Fibroblast of mammary gland (primary cell): ENCODE measurements at places on chromosomes 3 and 15.

- DNase-seq, result peak; percentile 89
Observed at GRCh38 chr3:185537369-185537970, 14.9 kb downstream of the LIPH start.

GRCh38 chr3:113104357-113105092 lies 106.8 kb upstream of the BOC start:
- no peak for DNase-seq

DNA sequence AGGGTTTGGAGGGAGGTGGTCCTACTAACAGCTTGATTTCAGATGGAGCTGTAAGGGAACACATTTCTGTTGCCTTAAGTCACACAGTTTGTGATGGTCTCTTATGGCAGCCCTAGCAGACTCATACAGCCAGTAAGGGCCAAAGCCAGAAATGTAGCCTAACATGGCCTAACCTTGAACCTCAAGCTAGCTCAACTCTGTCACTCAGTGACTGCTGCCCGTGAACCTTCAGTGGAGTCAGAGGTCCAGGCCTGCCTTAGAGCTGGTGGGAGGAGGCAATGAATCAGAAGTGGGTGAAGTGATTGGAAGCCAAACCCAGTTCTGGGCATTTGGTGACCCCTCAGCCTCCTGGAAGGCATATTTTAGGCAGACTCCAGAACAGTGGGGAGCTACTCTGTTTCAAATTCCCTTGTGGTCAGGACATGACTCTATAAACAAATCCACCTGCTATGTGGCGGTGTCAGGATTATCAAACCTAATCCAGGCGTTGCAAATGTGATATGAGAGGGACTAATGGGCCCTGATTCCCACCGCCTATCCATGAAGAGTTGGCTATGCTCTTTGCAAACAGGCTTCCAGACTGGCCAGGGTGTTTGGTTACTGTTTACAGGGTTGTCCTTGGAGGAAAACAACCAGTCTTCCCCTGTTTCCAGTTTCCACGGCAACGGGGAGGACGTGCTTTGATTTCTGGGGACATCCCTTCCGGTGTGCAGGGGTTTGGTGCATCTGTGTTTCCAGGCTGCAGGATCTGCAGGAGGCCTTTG lies 105.9 kb upstream of the AGBL1 start:
- DNase-seq, result no peak

GRCh38 chr3:99118381-99118780 lies 216.9 kb upstream of the DCBLD2 start:
- no peak for DNase-seq

DNA sequence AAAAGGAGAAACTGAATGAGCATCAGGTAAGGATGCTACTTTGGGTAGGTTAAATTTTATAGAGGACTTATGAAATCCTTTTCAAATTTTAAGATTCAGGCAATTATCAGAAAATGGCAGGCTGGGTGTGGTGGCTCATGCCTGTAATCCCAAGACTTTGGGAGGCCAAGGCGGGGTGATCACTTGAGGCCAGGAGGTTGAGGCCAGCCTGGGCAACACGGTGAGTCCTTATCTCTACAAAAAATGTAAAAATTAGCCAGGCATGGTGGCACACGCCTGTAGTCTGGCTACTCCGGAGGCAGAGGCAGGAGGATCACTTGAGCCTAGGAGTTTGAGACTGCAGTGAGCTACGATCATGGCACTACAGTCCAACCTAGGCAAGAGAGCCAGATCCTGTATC lies 23.1 kb downstream of the DCUN1D1 start:
- no peak for DNase-seq

DNA sequence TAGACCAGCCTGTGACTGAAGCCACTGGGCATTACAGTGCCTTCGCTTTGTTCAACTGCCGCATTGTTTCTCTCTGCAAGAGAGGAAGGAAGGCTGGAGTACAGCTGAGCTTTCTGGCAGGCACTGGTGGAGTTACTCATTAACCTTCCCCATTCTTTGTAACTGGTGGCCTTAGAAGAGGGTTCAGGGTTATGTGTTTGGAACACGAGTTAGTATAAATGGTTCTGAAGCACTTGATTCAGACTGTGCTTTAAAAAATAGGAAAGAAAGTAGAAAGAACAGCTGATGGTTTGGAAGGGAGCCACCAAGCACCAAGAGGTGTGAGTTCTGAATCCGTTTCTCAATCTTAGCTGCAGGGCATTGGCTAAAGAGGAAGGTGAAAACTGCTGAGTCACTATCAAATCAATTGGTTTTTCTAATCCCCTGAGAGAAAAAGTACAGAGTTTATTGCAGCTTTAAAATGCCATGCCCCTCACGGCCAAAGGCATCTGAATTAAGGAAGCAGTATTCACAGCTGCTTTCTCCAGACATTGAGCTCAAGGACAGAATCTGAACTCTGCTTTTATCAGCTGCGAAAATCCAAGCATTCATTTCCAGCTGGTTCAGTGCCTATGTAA lies 3.6 kb downstream of the HGD start:
- DNase-seq, result peak; percentile 80

DNA sequence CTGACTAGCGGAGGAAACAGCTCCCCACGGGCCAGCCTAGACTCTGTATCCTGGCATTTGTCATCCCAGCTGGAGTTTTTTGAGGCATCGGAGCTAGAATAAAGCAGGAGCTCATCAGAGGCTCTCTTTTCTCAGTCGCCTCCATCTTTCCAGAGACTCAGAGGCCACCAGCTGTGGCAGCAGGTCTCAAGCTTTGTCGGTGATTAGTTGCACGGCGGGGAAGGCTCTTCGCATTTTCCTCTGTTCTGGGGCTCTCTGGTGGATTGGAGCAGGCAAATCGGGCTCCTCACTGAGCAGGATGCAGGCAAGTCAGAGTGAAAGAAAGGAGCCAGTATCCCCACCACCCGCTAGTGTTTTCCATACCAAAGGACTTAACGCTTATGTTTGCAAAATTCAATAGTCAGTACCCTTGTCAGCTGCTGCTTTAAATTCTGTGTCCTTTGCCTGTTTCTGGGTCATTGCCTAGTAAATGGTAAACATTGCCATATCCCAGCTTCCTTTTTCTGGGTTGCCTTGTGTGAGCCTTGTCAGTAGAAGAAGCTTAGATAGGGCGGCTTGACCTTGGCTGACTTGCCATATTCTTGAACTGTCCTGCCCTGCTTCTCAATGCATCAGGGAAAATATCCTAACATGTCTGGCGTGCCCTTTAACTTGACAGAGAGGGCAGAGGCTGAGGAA lies 127.1 kb downstream of the PTPRG start:
- no peak for DNase-seq

GRCh38 chr3:13140596-13140995 lies 67.4 kb upstream of the IQSEC1 start:
- no peak for DNase-seq

DNA sequence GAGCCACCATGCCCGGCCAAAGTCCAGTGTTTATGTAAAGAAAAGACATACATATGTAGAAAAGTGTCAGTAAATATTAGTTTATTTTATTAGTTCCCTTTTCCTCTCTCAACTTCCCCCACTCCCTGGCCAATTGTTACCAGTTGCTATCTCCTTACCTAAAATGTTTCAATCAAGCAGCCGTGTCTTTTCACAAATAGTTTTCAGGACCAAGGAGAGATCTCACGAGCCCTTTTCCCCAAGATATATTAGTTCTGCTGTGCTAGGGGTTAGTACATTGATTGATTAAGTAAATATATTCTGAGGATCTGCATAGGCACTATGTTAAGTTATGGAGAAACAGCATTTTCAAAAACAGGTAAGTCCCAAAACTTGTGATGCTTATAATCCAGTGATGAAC lies 87.4 kb downstream of the ZIC4 start:
- peak; percentile 6 for DNase-seq

GRCh38 chr15:62417439-62417838 lies 252.4 kb upstream of the C2CD4B start:
- peak; percentile 38 for DNase-seq

GRCh38 chr15:72117486-72118016 lies 399 bp downstream of the MYO9A start:
- DNase-seq, result peak; percentile 70

GRCh38 chr3:109351231-109351630 lies 13.9 kb upstream of the DPPA4 start:
- DNase-seq, result no peak

- DNase-seq, result no peak
Observed at GRCh38 chr3:79285871-79286270, 481.9 kb downstream of the ROBO1 start.

GRCh38 chr3:57386307-57386706 lies 93.8 kb upstream of the ASB14 start:
- DNase-seq, result no peak

DNA sequence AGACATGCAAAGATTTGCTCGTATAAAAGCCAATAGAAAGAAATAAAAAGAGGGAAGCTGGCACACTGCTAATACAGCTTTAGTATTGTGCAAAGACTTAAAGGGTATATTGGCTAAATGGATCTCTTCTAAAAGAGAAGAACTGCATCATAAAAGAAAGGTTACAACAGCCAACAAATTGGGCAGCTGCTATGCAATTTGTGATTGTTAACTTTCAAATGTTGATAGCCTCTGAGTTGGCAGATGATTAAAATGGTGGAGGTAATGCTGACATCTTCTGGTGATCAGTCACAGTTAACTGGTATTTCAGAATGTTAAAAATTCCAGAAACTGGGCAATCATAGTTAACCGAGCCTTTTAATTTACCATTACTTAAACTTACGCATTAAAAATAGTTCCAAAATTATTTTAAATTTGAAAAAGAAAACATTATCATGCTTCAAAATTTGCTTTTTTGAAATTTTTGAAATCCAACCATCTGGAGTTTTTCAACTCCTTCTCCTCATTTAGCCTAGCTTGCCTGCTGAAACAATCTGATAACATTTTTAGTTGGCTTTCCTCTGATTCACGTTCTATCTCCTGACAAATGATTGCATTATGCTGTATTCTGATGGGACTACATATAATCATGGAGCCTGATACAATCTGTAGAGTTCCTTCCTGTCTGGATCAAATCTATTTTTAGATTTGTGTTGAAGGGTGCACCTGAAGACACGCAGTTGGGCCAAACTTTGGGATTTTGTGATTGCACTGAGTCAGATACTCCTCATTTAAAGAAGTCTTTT lies 144.0 kb upstream of the PDZRN3 start:
- DNase-seq, result peak; percentile 49

DNA sequence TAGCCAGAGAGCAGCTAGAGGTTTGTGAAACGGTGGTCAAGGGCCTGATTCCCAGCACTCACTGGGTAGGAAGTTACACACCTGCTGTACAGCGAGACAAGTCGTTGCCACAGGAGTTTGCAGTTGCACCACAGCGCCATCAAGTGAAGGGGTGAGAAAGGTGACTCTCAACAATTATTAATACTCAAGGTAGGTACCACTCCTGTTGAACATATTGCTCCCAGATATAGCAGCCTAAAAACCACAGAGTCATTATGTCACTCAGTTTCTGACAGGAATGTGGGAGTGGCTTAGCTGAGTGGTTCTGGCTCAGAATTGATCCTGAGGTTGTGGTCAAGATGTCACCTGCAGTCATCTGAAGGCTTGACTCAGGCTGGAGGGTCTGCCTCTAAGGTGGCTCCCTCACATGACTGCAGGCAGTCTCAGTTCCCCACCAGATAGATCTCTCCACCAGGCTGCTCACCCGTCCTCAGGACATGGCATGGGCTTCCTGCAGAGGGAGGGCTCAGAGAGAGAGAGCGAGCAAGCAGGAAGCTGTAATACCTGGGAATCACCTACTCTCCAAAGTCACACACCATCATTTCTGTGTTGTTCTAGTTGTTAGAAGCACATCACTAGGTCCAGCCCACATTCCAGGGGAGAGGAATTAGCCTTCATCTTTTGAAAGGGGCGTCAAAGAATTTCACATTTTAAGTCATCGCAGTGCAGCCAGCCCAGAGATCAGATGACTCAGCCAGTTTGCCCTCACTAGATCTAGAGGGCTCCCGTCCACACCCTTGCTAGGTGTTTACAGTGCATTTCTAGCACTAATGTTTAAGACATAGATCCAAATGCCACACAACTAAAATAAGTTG lies 17.0 kb upstream of the ANO10 start:
- no peak for DNase-seq

GRCh38 chr15:93070132-93070531 lies 18.9 kb downstream of the RGMA start:
- no peak for DNase-seq

- DNase-seq, result no peak
Observed at GRCh38 chr15:64845831-64846595, 4.3 kb downstream of the PLEKHO2 start.

DNA sequence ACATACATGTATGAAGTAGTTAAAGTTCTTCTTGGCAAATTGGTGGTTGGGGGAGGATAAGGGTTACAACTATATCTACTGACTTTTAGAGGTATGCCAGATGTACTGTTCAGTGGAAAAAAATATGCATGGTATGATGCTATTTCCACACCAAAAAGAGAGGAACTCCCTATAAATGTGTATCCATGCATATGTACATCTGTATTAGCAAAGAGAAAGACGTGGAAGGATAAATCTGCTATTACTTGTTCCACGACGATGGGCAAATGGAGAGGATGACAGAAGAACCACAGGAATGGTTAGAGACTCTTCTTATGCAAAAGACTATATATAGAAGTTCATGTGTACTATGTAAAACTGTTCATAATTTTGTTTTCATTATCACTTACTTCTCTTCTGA lies 197.6 kb downstream of the RORA start:
- no peak for DNase-seq

DNA sequence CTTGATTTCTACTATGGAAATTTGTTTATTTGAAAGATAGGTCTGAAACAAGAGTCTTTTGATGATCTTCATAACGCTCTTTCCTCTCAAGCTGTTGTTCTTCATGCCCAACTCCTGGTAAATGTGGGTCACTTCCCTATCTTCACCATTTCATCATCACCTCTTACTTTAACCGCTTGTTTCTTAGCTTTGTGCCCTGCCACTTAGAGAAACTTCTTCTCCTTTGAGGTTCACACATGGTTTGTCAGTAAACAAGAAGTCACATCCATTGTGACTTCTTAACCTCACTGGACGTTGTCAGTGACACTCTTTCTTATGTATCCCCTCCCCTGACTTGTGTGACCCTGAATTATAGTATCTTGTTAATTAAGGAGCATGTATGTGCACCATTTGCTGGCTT lies 16.9 kb upstream of the P2RY13 start:
- DNase-seq, result no peak

GRCh38 chr3:82875401-82875800 lies 1114.0 kb upstream of the GBE1 start:
- DNase-seq, result no peak

- DNase-seq, result peak; percentile 87
Observed at GRCh38 chr3:132549890-132550578, 47.0 kb upstream of the ACKR4 start.

- no peak for DNase-seq
Observed at GRCh38 chr3:23479026-23479425, 275.9 kb downstream of the UBE2E2 start.

DNA sequence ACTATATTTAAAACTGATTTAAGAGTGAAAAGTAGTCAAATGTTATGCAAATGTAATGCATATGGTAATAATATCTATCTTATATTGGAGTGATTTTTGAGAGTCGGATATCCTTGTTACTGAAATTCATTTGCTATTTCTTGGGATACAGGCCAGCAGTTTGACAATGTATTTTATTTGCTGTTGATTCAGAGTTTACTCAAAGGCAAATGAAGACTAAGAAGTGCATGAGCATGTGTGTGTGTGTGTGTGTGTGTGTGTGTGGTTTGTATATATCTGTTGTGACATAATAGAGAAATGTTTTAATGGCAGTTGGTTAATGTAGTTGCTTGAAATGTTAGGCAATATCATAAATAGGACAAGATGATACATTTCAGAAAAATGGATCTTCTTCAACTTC lies 39.0 kb downstream of the UNC13C start:
- no peak for DNase-seq

- DNase-seq, result peak; percentile 57
Observed at GRCh38 chr15:65303687-65304380, 643 bp upstream of the RNU5B-1 start.

GRCh38 chr3:30729936-30730335 lies 123.5 kb downstream of the TGFBR2 start:
- DNase-seq, result no peak

GRCh38 chr3:161443921-161444693 lies 52.5 kb upstream of the OTOL1 start:
- no peak for DNase-seq
